ENCODE measurements at places on chromosomes 13 and 19. TPM values are rescaled to one million over a fixed set of nuclear protein-coding genes. Genes with fewer than 3 reads are reported as not detected.

TEAD2 gene
- total RNA-seq = 26.7 TPM

DNA sequence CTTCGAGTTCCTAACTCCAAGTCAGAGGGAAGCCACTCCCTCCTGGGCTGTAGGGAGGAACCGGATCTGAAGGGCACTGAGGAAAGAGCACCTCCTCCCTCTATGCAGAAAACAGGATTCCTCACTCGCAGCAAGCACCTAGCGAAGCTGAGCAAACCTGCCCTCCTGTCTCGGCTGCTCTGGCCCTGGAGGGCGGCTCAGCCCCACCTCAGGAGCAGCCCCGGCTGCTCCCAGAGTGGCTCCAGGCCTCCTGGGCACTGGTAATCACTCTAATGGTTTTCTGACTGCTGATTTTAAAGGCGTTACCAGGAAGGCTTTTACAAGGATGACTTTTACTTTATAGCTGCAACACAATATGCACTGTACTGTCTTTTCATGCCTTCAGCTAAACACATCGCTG, 312.5 kb downstream of the TEX29 start:
- no peak for DNase-seq

DNA sequence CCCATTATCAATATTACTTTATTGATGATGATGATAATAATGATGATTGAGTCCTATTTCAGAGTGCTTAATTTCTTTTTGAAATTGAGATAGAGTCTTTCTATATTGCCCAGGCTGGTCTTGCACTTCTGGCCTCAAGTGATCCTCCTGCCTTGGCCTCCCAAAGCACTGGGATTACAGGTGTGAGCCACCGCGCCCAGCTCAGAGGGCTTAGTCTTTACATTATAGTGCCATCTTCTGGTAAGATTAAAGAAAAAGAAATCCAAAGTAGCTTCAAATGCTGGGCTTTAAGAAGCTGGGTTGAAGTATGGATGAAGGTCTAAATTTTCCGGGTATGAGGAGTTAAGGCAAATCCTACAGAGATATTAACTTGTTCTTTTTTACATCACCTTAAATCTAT, 3.4 kb upstream of the ZNF333 start:
- DNase-seq = no peak

GRCh38 chr13:35379663-35380062, 96.8 kb downstream of the MAB21L1 start:
- DNase-seq = no peak

ZNF541 gene
- not detected for total RNA-seq

- DNase-seq = no peak
Observed at GRCh38 chr13:81211713-81212112, 870.8 kb upstream of the SPRY2 start.

DNA sequence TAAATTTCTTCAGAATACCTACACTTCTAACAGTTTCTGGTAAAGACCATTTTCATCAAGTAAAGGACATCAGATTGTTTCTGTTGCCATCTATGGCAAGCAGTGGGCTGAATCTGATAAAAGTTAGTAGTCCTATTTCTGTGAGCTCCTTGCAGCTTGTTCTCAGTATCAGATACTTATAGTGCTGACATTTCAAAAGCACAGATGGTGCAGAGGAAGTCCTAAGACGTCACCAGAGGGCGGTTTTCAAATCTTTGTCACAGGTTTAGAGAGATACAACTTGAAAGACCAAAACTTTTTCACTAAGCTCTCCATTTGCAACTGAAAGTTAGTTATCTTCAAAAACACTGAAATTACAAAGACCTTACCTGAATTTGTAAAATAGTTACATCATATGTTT, 719.8 kb downstream of the SLITRK1 start:
- DNase-seq = no peak

C1QTNF9 gene
- not detected for total RNA-seq

Data from foreskin keratinocyte (primary cell).